ENCODE measurements at places on chromosomes 3 and 15.

DNA sequence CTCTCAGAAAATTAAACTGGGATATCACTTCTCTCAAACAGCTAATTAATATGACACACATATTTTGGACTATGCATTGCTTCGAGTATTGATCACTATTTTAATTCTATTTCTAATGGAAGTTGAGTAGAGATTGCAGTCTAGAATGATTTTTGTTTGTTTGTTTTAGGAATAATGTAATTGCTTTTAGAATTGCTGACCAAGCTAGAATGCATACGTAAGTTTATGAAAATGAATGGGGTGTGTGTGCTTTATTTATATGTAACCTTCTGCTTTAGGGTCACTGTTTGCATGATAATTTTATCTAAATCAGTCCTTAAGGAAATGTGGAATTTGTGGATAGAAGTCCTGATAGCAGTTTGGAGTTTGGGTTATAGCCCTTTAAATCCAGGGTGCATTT lies 371.4 kb downstream of the NR2F2 start:
- no peak for DNase-seq

DNA sequence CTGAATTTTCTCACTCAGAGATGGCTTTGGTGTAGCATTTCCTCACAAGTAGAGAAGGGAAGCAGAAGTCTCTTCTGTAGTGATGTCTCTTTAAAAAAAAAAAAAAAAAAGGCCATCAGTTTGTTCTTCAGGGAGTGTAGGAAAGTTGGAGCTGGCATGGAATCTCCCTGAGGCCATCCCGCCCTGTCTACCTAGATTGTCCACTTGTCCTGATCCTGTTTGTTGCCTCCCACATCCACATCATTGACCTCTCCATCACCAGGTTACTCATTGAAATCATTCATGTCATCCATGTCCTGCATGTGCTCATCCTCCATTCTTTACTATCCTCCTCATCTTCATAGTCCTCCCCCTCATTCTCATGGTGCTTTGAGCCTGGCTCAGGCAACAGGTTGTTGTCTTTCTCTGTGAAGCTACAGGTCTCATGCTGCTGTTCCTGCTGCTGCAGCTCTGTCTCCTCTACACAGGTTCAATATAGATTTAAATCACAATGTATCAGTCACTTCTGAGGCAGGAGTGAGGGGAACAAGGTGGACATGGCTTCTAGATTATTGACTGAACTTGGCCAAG lies 556.3 kb upstream of the NAALADL2 start:
- no peak for DNase-seq

DNA sequence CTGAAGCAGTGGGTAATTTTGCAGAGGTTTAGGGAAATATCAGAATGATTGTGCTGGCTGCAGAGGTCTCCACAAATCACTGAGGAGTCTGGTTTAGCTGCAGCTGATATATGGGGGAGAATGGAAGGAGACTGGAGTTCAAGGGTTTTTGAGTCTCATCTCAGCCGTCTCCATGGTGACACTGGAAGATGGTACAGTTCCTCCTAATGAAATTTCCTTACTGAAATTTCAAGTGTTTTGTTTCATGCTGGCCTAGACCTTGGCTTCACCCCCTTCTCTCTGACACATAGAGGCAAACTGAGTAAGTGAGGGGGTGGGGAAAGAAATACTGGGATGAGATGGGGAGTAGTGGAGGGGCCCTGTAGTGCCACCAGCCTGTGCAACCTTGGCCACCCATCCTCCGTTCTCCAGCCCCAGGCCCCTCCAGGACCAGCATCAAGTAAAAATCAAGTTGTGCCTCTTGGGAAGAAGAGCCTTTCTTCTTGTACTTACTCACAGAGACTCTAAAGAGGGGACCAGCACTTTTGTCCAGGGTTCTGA lies 17.8 kb upstream of the MORF4L1 start:
- DNase-seq = no peak

DNA sequence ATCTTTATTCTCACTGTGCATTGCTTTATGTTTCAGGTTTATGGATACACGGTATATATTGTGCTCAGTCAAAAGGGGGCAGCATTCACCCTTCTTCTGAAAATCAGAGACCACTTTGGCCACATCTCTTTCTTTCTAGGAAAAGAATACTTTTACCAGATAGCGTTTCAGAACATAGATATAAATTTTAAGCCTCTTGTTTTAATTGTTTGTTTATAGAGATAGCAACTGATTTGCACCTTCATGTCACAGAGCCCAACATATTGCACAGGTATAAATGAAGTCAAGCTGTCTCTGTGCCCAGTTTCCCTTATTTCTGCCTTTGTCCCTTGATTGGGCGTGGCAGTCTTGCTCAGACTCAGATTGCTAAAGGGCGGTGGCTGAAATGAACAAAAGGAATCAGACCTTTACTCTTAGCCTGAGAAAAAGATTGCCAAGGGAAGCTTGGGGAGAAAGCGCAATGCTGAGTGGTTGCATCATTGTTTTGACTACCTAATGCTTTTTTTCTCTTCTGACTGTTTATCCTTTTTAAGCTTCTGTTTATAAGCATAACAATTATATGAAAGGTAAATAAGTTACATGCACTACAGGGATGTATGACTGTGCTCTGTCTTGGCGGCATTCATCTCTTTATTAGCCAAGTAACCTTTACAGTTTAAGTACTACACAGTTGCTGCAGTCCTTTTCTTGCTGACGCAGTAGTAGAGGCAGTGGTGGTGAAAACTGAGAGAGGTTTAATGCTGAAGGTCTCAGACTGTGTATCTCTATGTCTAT lies 70.8 kb upstream of the ZBTB20 start:
- no peak for DNase-seq

DNA sequence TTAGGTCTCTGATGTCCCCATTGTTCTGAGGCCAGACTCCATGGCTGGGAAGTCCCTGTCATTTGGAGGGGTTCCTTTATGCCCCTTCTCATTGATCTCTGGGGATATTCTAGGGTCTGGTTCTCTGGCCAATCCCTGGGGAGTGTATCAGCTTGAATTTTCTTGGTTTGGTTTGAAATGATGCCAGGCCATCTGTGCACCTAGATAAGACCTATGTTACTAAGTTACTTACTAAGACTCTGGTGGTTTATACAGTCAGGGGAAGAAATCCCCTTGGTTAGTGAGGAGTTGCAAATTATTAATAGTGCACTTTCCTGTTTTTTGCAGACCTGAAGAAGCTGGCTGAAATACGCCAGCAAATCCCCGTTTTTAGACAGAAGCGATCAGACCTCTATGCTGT lies 20.3 kb downstream of the NIT2 start:
- DNase-seq = no peak

GRCh38 chr3:144361002-144361401 lies 389.4 kb downstream of the DIPK2A start:
- DNase-seq = no peak

GRCh38 chr15:67343206-67343605 lies 88.6 kb downstream of the IQCH start:
- DNase-seq = no peak

- no peak for DNase-seq
These were observed 39.8 kb downstream of the RIOX2 start for GRCh38 chr3:97932387-97932801.

DNA sequence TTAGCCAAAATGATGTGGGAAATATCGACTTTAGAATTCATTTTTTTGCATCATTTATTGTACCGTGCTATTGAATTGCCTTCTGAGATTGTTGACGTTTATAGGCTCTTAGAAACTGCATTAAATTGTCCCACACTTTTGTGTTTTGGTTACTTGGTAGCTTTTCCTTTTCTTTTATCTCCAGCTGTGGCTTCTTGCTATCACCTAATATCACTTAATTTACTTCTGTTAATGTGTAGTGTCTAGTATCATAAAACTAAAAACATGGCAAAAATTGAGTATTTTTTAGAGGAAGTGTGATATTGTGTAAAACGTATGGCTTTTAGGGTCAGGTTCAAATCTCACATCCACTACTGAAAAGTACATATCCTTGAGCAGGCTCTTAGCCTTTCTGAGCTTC lies 11.2 kb downstream of the TMOD3 start:
- no peak for DNase-seq

- no peak for DNase-seq
These were observed 982.9 kb downstream of the TUSC7 start for GRCh38 chr3:117692416-117692995.

GRCh38 chr15:82537351-82537908 lies 2.8 kb downstream of the RPS17 start:
- no peak for DNase-seq

- no peak for DNase-seq
These were observed 108.1 kb upstream of the ABHD17C start for GRCh38 chr15:80587007-80587406.

DNA sequence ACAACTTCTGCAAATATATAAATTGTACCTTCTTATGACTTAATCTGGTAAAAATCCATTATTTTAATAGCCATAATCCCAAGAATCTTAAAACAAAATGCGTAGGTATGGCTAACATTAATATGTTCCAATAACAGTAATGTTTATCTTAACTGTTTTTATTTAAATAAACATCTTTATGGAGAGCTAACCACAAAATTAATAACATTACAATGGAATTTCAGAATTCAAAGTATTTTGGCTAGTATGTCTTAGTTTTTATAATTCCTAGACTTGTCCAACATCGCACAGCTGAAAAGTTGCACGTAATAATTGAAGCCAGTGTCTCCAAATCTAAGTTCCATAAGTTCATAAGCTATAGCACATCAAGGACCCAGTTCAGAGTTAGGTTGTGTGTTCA lies 47.6 kb downstream of the ANKRD28 start:
- DNase-seq = no peak

DNA sequence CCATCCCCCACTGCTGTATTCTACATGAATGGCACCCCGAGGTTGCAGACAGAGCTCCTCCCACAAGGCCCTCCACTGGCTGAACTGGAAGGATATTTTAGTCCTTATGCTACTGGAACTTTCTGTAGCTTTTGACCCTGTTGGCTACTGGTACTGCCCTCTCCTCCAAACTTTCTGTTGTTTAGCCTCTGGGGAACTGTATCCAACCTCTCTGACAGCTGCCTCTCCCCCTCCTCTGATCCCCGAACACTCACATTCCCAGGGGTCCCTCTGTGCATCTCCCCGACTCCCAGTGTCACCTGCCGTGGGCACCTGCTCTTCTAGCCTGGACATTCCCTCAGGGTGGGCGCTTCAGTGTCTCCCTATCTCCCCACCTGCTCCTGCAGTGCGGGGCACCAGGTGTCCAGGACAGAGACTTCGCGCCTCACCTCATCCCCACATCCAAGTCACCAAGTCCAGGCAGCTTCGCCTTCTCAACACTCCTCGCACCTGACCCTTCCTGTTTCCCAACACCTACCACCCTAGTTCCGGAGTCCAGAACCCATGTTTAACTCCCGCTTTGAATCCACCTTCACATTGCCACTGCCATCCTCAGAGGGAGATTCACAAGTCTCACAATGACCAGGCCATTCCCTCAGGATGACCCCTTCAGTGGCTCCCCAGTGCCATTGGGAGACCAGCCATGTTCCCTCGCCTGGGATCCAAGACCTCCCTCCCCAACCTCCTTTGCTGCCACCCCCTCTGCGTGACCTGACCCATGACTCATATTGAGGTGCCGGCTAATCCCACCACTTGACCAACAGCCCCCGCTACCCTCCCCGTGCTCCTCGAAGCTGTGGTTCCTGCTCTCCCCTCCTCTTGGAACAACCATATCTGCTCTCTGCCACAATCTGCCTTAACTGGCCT lies 34.2 kb downstream of the BDH1 start:
- no peak for DNase-seq

- no peak for DNase-seq
These were observed 385.8 kb upstream of the CNTN6 start for GRCh38 chr3:707041-707440.

GRCh38 chr3:12179441-12179840 lies 20.7 kb upstream of the TIMP4 start:
- DNase-seq = no peak

Measured in activated CD8-positive, alpha-beta memory T cell treated with anti-CD3 and anti-CD28 coated beads for 1 hour (primary cell).